T-helper 22 cell (primary cell): ENCODE measurements at places on chromosomes 4 and X.

DNA sequence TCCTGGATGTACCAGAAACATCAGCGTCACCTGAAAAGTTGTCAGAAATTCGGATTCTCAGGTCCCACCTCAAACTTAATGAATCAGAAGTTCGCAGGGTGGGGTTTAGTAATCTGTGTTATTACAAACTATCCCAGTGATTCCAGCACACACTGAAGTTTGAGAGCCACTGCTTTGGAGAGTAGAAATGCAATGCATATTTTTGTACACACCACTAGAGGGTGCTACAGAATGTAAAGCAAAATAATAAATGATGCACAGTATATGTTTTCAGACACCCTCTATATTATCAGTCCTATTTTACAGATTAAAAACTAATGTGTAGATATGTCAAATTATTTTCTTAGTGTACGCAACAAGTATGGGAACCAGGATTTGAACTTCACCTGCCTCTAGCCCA, 2.4 kb upstream of the MORF4L2 start:
- DNase-seq, result no peak

DNA sequence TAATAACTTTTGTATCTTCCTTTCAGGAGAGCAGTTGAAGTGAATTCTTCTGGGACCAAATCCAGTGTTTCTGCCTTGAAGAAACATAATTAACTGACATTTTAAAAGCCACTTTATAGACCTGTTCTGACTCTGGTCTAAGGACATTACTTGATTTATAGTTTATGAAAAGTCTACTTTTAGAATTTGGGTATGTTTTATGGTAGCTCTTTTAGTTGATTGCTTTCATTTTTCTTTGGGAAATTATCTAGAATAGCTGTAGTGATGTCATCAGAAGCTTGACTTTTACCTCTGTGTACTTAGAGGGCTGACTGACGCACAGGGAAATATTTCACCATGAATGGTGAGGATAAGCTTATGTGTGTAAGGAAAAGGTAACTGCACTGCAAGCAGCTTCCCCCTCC, 131.8 kb upstream of the LIMCH1 start:
- no peak for DNase-seq

DNA sequence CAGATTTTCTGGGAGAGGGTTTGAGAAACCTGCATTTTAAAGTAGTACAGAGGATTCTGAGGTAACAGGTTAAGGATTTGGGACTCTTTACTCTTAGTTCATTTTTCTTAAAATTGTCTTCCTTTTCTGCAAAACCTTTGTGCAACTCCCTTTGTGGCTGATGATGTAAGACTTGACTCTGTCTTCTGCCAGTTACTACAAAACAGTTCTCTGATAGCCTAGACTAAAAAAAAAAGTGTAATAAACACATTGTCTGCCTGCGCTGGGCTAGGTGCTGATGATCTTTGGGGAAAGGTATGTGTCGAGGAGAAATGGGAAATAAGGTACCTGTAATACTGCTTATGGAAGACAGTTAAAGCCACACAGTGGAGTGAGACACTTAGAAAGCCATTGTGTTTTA, 28.7 kb downstream of the IL13RA1 start:
- no peak for DNase-seq

- no peak for DNase-seq
Observed at GRCh38 chr4:180610324-180610723, 1632.9 kb upstream of the TENM3 start.

- DNase-seq, result no peak
Observed at GRCh38 chrX:40043895-40044294, 53.9 kb downstream of the BCOR start.

- DNase-seq, result no peak
Observed at GRCh38 chr4:153332936-153333335, 11.6 kb upstream of the MND1 start.

- no peak for DNase-seq
Observed at GRCh38 chr4:81436096-81436495, 35.6 kb downstream of the RASGEF1B start.

DNA sequence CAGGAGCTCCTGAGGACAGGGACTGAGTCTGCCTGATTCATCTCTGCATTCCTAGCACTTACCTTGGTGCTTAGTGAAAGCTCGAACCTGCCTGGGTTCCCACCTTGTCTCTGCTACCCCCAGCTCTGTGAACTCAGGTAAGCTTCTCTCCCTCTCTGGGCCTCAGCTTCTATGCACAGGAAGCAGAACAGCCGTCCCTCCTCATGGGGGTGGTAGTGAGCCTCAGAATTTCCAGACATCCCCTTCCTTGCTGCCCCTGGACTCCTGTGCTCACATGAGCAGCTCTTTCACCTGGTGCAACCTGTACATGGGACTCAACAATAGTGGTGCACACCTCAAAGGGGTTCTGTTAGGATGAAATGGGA, 50.8 kb downstream of the HTRA3 start:
- DNase-seq, result no peak

DNA sequence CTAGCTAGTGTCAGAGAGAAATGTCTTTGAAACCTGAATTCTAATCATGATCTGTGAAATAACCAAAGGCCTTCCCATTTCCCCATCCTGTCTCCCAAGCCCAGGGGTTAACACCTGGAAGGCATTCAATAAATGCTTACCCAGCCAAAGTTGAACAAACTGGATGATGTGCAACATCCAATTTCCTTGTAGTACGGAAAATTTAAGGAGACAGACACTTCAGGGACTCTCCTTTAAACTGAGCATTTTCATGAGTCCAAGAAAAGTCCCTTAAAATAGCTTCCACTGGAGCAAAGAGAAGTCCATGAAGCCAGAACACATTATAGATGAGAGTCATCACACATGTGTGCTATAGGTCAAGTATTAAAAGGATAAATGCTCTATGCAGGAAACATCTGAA, 271.2 kb downstream of the RAB28 start:
- no peak for DNase-seq

DNA sequence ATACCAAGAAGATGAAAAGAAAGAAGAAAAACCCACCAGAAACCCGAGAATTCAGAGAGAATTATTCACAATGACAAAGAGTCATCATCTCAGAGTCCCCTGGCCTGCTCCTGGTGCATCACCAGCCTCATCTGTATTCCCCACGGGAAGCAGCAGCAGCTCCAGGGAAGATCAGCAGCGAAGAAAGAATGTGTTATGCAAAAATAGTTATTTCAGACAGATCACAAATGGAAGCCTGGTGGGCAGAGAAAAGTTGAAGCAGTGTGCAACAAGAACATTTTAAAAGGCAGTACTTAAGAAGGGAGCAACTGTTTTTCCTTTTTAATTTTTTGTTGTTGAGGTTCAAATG, 189.2 kb downstream of the PPP3CA start:
- DNase-seq, result no peak

GRCh38 chrX:153572601-153573000, 26.3 kb downstream of the CCNQ start:
- DNase-seq, result no peak
